ENCODE measurements at places on chromosomes 13 and 19. TPM values are rescaled to one million over a fixed set of nuclear protein-coding genes. Genes with fewer than 3 reads are reported as not detected.

The RDH8 gene
- total RNA-seq = not detected

The TRAPPC5 gene
- 126 TPM for total RNA-seq

The KLK10 gene
- not detected for total RNA-seq

The ZNF439 gene
- 6.0 TPM for total RNA-seq

The SEMA6B gene
- 0.37 TPM for total RNA-seq

Measured in smooth muscle cell of bladder (primary cell).